Kidney capillary endothelial cell (primary cell): ENCODE measurements at places on chromosomes 6 and 20.

DNA sequence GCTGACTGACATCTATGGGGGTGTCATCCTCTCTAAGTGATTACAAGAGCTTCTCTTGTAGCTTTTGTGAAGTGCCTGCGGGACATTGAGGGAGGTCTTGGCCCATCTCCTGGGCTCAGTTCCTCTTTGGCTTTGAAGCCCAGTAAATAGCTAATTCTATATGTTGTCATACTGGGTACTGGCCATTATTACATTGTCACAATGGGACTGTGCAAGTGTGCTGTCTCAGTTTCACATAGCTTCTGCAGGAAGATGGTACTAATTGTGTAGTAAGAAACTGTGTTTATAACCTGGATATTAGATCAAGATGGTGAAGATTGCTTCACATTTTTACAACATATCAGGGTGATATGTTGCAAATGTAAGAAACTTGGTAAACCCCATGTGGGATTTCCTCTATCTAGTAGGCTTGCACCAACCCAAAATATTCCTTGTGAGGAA lies 19.9 kb downstream of the SPINT3 start:
- no peak for DNase-seq

DNA sequence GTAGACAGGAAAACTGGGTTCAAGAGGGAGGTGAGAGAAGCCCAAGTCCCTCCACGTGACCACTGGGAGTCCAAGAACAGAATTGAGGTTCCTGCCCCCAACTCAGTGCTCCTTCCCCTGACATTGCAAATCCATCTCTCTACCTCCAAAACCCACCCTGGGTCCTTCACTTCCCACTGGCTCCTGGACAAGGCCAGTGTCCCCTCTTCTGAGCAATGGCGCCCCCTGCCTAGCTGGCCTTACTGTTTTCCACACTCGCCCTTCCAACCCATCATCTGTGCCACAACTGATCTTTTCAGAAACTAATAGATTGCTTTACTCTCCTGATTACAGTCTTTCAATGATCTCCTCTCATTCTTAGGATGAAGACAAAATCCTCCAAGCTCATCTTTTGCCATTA lies 200.3 kb downstream of the ANKRD60 start:
- DNase-seq = no peak

DNA sequence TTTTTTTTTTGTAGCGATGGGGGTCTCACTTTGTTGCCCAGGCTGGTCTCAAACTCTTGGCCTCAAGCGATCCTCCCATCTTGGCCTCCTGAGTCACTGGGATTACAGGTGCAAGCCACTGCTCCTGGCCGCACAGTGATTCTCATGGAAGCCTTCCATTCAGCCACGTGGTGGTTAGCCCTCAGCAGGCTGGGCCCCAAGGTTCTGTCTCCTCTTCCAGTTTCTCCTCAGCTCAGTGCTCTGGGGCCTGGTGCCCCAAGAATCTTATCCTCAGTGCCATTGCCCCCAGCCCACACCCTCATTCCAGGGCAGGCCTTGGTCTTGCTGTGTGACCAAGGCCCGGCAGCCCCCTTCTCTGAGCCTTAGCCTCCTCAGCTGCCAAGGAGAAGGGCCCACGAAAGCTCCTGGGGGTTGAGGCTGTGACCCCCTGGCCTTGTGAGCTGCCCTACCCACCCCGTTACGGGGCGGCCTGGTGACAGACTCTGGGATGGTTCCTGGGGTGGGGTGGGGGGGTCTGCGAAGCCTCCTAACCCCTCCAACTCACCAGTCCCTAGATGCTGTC lies 16.4 kb downstream of the SRC start:
- DNase-seq = no peak

GRCh38 chr6:168035098-168035660 lies 37.7 kb downstream of the KIF25 start:
- peak; percentile 53 for DNase-seq

DNA sequence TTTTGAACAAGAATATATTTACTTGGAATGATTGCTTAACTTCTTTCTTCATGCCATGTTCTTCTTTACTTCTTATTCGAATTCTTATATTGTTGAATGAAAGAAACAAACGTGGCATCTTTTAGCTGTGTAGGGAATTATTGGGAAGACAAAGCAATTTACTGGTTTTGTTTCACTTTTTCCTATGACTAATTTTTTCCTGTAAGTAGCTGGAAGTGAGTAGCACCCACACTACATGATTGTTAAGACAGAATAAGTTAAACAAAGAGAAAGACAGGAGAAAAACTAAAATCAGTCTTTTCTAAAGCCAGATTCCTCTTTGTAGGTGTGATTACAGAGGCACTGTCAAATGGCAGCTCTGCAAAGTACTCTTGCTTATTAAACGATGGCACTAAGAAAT lies 593.4 kb downstream of the EYS start:
- peak; percentile 40 for DNase-seq

- no peak for DNase-seq
These were observed 75.9 kb upstream of the LOC128125822 start for GRCh38 chr6:63496361-63496804.

GRCh38 chr20:1993986-1994385 lies at the start of gene PDYN:
TSS of gene PDYN (minus strand) at chr20:1994058. CDS start at chr20:1983084, 10,974 bp downstream.
- no peak for DNase-seq

GRCh38 chr6:13025893-13026499 lies 302.3 kb downstream of the TBC1D7 start:
- no peak for DNase-seq

DNA sequence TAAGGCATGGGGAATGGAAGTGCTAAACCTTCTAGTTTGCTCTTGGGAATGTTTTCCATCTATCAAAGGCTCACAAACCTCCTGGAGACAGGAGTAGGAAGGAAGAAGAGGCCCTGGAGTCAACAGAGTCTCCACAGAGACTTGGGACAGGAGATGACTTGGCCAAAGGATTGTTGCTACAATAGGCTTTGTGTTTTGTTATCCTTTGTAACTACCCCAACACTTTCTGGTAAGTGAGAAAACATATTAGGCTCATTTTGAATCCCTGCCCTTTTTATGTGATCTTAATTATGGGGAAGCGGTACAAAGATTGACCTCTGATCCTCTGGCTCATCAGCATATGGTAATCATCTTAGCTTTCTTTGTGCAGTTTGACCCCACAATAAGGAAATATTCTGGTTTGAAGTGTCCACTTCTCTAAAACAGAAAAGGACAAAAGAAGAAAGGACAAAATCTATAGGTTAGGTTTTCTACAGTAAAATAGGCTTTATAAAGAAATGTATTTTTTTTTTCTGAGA lies 24.1 kb upstream of the GTF3C6 start:
- DNase-seq = no peak

GRCh38 chr6:25318589-25318988 lies 39.4 kb downstream of the CARMIL1 start:
- DNase-seq = no peak

DNA sequence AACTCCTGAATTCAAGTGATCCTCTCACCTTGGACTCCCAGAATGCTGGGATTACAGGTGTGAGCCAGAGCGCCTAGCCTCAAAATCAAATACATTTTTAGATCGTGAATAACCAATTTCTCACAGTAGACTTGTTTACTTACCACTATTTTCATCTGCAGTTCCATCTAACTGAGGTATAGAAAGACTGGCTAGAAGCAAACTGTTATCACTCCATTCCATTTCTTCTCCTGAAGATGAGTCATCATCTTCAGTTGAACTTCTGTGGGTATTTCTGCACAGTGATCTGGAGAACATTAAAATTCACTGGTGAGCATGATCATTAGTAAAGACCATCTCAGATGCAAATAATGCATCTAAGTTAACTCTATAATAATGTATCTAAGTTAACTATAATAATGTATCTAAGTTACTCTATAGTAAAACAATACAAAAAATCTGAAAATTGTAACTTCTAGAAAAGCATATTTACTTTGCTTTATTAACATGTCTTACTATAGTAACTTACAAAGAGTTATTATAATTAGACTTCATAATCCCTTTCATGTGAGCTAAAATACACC lies 105.4 kb downstream of the REV3L start:
- no peak for DNase-seq
